ENCODE measurements at places on chromosomes 3 and 15. TPM values are rescaled to one million over a fixed set of nuclear protein-coding genes. Genes with fewer than 3 reads are reported as not detected.

DNA sequence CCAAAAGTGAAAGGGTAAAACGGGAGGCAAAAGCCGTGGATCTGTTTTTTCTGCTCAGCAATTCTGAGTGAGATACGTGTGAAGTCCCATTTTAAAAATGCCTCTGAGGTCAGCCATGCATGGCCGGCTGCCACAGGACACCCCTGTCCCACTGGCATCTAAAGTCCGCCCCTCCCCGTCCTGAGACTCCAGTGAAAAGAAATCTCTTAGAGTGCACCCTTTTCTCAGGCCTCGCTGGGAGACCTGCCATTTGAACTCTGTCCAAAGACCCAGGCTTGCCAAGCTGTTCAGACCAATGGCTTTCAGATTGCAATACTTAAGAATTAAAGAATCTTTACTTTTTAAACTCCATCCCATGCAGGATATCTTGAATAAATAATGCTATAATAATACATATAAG lies 61.0 kb upstream of the SLC24A5 start:
- DNase-seq, result no peak

GRCh38 chr3:175227126-175227525 lies 368.0 kb downstream of the NAALADL2 start:
- no peak for DNase-seq

TMOD2 gene
- 18.9 TPM for total RNA-seq

- DNase-seq, result no peak
Observed at GRCh38 chr15:36756707-36757106, 177.3 kb downstream of the CDIN1 start.

DNA sequence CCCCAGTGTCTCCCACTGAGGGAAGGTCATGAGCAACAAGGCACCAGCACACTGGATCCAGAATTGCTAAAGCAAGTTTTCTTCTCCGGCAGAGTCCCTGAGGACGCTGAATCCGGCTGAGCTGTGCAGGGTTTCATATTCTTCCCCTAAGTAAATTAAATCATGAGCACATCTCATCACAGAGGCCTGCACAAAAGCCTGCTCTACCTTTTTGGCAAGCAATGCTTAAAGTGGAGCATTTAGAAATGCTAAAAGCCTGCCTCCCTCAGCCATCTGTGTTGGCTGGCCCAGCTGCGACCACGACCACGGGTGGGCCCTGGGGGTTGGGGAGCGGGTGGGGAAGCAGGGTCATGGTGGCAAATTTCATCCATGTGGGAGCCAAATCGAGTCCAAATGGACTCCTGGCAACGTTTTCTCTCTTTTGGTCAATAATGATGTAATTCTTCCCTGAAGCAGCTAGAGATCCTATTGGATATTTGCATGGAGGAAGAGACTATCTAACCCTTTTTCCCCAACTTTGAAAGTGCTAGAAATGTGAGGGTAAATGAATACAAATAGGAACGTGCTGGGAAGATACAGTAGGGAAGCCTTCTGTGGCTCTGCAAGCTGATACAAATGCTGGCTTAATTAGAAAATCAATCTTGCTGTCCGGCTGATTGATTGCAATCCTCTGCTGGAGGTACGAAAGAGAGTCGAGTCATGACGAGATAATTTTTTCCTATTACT lies 532.8 kb upstream of the TBL1XR1 start:
- DNase-seq, result no peak

- no peak for DNase-seq
Observed at GRCh38 chr3:36876181-36876936, 68.5 kb downstream of the TRANK1 start.

DNA sequence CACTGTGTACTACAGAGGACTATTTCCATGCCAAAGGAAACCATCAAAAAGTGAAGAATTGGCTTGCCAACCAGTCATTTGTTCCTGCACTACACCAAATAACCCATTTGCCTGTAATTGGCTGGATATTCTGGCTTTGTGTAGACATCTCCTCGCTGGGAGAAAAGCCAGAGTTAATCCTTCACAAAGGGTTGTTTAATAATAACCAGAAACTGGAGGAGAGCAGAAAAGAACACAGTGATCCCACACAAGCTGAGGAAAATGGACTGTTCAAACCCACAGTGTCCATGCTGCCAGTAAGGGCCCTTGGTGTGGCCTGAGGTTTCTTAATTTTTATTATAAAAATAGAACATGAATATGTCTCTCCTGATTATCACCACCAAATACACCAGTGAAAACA lies 294.0 kb downstream of the RORA start:
- DNase-seq, result no peak

GAP43 gene
- total RNA-seq, result 42.9 TPM

Data from neural crest cell (in vitro differentiated cells).